ENCODE measurements at places on chromosomes 4 and X.

- no peaks in the 10 kb centered on the region for H3K4me1 ChIP-seq
- H3K36me3 ChIP-seq, result no peaks in the 10 kb centered on the region
- no peak overlapping the region for H3K4me3 ChIP-seq
- no peak for DNase-seq
- H3K27me3 ChIP-seq, result no peaks in the 10 kb centered on the region
- no peak overlapping the region for H3K27ac ChIP-seq
These were observed 215.8 kb upstream of the SMIM31 start for GRCh38 chr4:164538097-164538496.

DNA sequence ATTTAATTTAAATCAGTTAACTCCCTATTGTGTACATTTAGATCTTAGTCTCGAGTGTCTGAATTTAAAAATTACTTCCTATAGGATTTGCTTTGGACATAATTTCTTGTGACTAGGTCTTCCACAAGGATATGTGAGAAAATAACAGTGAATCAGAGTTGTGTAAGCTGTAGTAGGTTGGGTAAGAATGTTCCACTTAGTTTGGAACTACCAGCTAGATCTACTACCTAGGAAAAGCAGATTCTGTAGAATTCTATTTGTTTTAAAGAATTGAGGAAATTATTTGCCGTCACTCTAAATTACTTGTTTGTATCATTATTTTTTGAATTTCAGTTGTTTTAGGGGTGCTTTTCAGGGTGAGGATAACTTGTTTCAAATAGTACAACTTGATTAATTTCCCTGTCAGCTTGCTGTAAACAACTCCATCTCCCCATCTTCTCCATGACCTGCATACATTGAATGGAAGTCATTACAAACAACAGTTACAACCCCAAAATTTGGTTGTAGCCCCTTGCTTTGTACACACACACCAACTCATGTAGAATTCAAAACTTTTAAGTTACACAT is 1.3 kb downstream of the MTHFD2L start:
- H3K27me3 ChIP-seq, result no peaks in the 10 kb centered on the region
- no peak for DNase-seq
- H3K4me1 ChIP-seq, result peaks cover 20% of the 10 kb centered on the region

DNA sequence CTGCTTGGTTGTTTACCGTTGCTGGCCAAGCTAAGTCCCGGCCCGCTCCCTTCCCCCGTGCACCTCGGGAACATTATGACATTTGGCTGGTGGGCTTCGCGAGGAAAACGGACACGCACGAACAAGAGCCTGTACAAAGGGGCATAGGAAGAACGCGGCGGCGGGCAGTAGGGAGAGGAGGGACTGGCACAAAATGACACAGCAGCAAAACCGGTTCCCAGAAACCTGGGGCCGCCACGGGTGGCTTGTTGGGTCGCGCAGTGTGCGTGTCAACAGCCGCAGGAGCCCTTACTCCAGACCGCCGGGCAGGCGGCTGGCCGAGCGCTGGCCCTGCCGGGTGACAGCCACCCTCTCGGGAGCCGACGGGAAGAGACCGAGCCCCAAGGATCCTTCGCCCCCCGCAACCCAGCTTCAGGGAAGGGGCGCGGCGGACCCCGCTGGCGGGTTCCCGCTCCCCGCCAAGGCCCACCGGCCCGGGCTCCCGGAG is 1.6 kb upstream of the LIN54 start:
- peak overlapping the region; percentile 77 for H3K27ac ChIP-seq
- no peaks in the 10 kb centered on the region for H3K27me3 ChIP-seq
- H3K4me3 ChIP-seq, result peak overlapping the region; percentile 90
- no peaks in the 10 kb centered on the region for H3K36me3 ChIP-seq
- peak; percentile 66 for DNase-seq

DNA sequence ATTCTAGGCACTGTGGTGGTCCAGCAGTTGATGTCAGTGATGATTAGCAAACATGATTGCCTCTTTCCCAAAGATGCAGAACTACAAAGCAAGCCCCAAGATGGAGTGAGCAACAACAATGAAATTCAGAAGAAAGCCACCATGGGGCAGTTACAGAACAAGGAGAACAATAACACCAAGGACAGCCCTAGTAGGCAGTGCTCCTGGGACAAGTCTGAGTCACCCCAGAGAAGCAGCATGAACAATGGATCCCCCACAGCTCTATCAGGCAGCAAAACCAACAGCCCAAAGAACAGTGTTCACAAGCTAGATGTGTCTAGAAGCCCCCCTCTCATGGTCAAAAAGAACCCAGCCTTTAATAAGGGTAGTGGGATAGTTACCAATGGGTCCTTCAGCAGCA is 365.3 kb downstream of the MAPK10 start:
- no peak overlapping the region for H3K4me3 ChIP-seq
- DNase-seq, result no peak
- H3K4me1 ChIP-seq, result no peaks in the 10 kb centered on the region
- no peak overlapping the region for H3K27ac ChIP-seq
- H3K36me3 ChIP-seq, result peaks cover 14% of the 10 kb centered on the region

DNA sequence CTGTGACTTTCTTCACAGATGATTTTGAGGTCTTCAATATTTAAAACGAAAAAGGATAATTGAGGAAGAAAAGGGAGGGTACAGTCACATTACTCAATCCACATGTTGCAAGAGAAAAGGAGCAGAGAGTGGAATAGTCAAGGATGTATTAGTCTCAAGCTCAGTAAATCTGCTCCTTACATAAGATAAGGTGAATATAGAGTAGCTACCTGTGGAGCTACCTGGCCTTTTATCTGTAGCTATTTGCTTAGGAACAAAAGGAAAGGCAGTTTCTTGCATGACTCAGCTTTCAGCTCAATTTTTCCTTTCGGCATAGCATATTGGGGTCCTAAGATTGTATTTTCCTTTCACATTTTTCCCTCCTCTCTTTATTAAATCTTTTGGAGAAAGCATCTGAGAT is 26.3 kb upstream of the ACTRT1 start:
- no peak overlapping the region for H3K27ac ChIP-seq
- H3K4me1 ChIP-seq, result no peaks in the 10 kb centered on the region
- DNase-seq, result no peak
- H3K27me3 ChIP-seq, result no peaks in the 10 kb centered on the region
- H3K36me3 ChIP-seq, result no peaks in the 10 kb centered on the region

GRCh38 chrX:69232945-69233344 is 67.7 kb upstream of the PJA1 start:
- no peak overlapping the region for H3K4me3 ChIP-seq
- H3K36me3 ChIP-seq, result no peaks in the 10 kb centered on the region
- no peak for DNase-seq
- H3K27ac ChIP-seq, result no peak overlapping the region

GRCh38 chr4:11037637-11038036 is 353.1 kb upstream of the CLNK start:
- H3K4me1 ChIP-seq, result peaks cover 7% of the 10 kb centered on the region
- H3K27me3 ChIP-seq, result no peaks in the 10 kb centered on the region
- H3K27ac ChIP-seq, result no peak overlapping the region
- H3K36me3 ChIP-seq, result no peaks in the 10 kb centered on the region

DNA sequence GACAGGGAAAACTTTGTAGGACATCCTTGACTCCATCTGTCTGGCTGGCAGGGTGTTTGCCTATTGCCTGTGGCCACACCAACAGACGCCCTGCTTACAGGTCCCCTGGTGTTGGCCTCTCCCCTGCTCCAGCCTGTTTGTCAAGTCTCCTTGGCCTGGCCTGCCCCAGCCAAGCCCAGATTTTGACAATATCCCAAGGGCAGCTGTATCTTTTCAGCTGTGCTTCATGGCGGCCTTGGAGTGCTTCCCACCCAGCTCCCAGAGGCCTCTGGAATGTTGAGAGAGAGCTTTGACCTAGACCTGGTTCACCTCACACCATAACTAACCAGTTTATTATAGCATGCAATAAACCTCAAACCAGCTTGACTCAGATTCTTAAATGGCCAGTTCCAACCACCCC is 204.0 kb upstream of the NHS start:
- H3K27ac ChIP-seq, result no peak overlapping the region
- H3K4me3 ChIP-seq, result no peak overlapping the region
- no peaks in the 10 kb centered on the region for H3K36me3 ChIP-seq
- no peaks in the 10 kb centered on the region for H3K27me3 ChIP-seq
- no peak for DNase-seq

- no peaks in the 10 kb centered on the region for H3K4me1 ChIP-seq
- no peak for DNase-seq
- peaks cover 1% of the 10 kb centered on the region for H3K36me3 ChIP-seq
- peak overlapping the region; percentile 75 for H3K4me3 ChIP-seq
- peak overlapping the region; percentile 85 for H3K27ac ChIP-seq
These were observed 689 bp upstream of the OGT start for GRCh38 chrX:71532078-71532752.
